ENCODE measurements at places on chromosomes 2 and 18.

GRCh38 chr2:201171259-201171814 is 11.6 kb upstream of the CASP10 start:
- DNase-seq: no peak

- DNase-seq: no peak
Observed at GRCh38 chr2:62222171-62222570, 26.3 kb downstream of the B3GNT2 start.

DNA sequence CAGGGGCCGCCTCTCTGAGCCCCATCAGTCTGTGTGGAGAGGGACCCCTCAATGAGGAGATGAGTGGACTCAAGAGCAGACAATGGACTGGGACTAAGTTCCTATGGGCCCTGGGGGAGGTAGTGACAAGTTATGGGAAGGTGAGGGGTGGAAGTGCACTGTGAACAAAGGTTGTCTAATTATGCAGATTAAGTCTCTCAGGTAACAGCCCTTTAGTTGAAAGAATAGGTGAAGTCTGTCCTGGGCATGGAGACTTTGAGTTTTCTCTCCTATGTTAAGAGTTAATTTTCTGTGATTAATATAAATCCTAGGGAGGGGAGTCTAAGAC is 243.8 kb downstream of the FAM210A start:
- no peak for DNase-seq

DNA sequence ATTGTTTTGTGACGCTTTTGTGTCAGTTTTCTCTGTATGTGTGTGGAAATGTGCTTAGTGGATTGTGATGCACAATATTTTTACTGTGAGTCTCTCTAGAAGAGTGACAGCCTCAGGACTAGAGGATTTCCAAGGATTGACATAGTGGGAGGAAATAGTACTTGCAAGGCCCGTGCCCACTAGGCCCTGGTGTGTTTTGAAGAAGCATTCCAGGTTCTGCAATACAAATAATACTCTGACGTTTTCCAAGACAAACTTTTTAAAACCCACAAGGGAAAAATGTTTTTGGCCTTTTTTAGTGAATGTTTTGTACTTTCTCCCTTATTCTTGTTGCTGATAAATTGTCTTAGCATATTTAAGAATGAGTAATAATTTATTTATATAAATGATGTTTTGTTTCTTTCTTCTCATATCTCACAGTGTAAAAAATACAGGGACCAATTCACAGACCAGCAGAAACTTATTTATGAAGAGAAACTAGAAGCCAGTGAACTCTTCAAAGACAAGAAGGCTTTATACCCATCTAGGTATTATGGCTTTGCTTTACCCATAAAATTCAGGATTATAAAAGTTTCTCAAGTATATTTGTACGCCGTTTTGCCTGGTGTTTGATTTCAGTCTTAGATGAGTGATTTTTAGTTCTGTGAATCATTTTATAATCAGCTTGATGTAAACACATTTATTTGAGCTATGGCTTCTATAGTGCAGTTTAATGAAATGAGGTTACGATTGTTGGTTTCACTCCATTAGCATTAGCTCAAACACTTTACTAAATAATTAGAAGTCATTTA is 165.6 kb downstream of the MYO1B start:
- no peak for DNase-seq

DNA sequence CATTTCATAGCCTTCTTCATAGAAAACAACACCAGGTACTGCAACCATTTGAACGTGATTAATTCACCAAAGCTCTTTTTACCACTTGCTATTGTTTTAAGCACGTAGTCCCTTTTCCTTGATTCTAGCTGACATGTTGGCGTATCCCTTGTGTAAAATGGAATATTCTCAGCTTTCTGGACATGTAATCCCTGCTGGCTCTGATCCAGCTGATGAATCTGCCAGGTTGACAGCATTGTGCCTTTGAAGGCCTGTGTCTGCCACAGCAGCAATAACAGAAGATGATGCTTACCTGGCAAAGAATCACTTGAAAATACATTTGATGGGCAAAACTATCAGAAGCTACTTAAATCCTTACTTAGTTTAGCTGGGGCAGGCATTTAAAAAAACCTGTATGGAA is 81.0 kb upstream of the CCDC150 start:
- no peak for DNase-seq

DNA sequence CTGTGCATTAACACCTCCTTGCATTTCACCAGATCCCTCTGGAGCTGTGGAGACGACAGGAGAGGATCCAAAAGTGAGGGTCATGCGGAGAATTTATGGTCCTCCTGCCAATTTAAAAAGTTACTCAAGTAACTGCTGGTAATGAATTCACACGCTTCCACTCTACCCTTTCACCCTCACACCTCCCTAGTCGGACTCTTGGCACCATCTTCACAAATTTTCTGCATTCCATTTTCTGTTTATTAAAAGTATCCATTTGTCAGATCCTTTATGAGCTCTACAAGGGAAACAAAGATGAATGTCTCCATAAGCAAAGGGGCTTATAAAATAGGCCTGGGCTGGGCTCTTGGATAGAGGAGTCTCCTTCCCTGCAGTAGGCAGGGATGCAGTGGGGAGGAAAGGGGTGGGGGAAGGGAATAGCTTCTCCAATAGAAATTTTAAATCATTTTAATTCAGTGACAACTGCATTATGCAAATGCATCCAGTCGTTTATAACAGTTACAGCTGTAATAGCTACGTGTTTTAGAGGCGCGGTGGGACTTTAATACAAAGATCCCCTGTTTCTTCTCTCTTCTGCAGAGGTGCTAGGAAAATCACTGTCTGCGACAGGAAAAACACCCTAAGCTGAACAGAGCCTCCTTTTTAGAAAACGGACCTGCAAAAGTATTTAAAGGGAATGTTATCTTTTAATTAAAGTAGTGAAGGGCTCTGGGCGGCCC is 132.2 kb downstream of the EPHA4 start:
- no peak for DNase-seq

GRCh38 chr2:42725657-42726056 is 38.3 kb downstream of the OXER1 start:
- no peak for DNase-seq

GRCh38 chr2:201854841-201855240 is 48.5 kb downstream of the CDK15 start:
- DNase-seq: no peak

- no peak for DNase-seq
Observed at GRCh38 chr2:18551169-18551568, 9.3 kb downstream of the RDH14 start.

DNA sequence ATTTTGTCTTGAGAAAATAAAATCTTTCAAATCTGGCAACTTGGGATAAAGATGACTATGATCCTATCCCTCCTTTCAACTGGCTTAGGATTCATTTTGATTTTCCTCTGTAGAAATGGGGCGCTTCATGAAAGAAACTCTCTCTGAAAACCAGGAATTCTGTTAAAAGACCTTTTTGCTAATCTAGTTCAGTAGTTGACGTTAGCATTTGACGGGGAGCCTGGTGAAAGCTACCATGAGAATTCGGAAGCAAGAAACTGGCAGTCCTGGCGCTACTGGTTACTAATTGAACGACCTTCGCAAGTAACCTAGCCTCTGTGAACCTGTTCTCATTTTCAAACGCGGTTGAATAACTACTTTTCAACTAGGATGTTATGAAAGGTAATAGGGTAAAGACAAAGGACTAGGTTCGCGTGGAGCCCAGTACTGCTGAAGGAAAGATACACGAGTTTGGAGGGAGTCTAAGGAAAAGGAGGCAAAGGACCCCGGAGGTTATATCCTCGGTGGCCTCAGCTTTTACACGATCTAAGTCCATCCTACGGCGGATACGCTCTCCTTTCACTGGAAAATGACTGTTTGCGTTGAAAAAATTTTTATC is 604 bp upstream of the STK11IP start:
- no peak for DNase-seq

GRCh38 chr2:238098901-238099713 is 1.0 kb upstream of the ESPNL start:
- DNase-seq: no peak

DNA sequence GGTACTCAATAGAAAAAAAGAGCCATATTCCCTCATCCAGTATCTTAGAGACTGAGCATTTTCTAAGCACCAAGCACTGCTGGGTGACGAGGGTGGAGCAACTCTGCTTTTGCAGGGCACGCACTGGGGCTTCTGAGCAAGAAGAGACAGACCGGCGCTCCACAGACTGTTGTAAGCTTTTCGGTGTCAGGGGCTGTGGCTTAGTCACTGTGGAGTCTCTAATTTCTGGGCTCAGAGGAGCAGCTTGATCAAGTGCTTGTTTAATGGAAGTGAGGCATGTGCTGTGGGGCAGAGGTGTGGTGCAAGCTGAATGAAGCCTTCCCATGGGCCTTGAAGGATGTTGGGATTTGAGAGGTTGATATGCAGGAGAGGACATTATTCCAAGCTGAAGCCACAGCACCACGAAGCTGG is 227.1 kb downstream of the MYCN start:
- no peak for DNase-seq

- no peak for DNase-seq
Observed at GRCh38 chr2:88601286-88601685, 26.0 kb downstream of the EIF2AK3 start.

DNA sequence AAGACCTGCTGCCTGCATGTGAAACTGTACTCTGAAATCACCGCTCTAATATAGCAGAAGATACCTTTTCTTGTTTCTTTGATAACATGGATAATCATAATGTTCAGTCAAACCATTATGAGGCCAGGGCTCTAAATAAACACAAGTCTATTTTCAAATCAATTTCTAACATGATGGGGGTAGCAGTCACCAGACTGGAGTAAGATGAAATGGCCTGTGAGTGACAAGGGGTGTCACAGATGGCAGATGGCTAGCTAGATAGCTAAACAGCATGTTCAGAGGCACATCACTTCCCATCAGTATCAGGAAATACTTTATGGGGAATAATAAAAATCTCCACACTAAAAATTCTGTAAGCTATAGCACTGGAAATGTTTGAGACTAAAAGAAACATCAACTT is 14.0 kb downstream of the MBD2 start:
- no peak for DNase-seq

- no peak for DNase-seq
Observed at GRCh38 chr18:67730886-67731285, 214.4 kb upstream of the DSEL start.

- no peak for DNase-seq
Observed at GRCh38 chr2:117492209-117492851, 322.2 kb upstream of the DDX18 start.

GRCh38 chr2:120760446-120761135 is 24.9 kb downstream of the GLI2 start:
- no peak for DNase-seq

DNA sequence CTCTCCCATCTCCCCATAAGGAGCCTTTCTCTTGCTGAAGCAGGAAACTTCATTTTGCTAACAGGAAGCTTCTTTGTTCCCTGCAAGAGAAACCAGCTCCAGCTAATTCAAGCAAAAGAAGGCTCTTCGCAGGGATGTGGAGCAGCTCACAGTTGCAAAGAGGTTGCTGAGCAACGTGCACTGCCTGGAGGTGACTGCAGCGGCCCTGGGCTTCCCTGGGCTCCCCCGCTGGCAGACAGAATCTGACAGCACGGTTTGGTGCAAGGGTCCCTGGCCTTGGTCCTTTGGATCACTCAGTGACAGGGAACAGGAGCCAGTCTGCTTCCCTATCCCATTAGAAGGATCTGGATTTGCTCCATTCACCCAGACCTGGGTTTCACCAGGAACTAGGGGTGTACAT is 25.8 kb downstream of the GPR55 start:
- DNase-seq: no peak

DNA sequence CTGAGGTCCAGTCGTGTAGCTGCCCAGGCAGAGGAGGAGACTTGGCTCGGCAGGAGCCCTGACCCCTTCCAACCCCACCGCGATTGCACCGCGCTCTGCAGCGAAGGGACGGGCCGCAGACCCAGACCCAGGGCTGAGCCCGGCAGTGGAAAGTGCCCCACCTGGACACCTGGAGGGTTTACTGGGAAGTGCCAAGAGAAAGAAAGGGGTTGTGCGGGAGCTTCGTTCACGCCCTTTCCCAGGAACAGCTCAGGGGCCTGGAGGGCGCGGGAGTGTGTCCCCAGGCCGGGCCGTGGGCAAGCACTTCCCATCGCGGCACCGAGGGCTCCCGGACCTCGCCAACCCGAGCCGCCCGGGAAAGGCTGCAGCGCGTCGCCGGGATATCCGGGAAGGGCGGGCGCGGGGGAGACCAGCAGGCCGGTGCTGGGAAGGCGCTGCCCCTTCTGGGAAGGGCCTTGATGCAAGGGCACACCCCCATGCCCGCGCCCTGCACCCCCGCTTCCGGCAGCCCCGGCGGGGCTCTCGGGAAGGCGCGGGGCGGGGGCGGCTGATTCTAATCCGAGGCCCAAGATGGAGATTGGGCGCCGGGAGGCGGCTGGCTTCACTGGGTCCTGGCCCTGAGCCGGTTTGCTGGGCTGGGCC is 36.1 kb upstream of the MRPL33 start:
- peak; percentile 26 for DNase-seq

DNA sequence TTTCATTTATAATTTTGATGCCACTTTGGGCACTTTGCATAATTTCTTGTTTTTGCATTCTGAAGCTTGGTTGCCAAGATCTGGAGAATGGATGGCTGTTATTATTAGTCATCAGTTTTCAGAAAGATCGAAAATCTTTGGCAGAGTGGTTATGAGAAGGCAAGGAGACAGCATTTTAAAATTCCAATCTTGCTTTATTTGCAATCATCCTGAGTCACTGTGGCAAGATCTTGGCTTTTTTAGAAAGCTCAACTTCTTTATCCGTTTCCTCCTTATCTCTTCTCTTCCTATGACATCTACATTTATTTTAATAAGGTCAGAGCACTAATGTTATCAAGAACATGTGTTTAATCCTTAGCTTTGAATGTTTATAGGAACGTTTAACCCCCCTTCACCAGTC is 31.1 kb upstream of the EIF2AK3 start:
- no peak for DNase-seq

DNA sequence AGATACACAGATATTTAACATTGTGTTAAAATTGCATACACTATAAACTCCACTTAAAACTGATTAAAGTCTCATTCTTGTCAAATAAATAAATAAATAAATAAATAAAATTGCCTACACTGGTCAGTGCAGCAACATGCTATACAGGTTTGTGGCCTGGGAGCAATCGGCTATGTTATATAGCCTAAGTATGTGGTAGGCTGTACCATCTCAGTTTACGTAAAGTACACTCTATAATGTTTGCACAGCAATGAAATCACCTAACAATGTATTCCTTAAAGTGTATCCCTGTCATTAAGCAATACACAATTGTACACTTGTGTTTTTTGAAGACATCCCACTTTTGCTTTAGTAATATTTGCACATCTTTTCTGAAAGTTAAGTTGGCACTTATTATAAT is 337.7 kb upstream of the SETBP1 start:
- no peak for DNase-seq

DNA sequence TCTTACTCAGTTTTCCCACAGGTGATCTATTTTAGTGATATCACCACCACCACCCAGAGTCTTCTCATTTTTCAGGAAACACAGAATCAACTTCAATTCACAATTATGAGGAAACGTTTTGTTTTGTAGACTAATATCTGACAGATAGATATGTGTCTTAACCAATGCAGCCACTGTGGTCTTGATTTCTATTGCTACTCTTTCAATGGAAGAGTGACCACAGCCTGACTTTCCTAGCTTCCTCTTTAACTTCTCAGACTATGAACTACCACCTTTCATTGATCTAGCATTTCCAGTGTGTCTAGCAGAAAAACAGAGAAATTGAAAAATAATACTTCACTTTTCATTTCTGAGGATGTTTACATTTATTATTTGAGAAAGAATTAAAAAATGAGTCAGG is 20.5 kb downstream of the ADAM17 start:
- no peak for DNase-seq

GRCh38 chr2:173550143-173550542 is 195.5 kb downstream of the CDCA7 start:
- DNase-seq: no peak

- no peak for DNase-seq
Observed at GRCh38 chr2:48356701-48357325, 173.1 kb upstream of the STON1 start.

All from stimulated activated CD8-positive, alpha-beta memory T cell treated with anti-CD3 and anti-CD28 coated beads, Interleukin-7, amount 100 ng/mL, for 48 hours (primary cell).